ENCODE measurements at places on chromosomes 2 and 18. TPM values are rescaled to one million over a fixed set of nuclear protein-coding genes. Genes with fewer than 3 reads are reported as not detected.

- DNase-seq, result no peak
These were observed 1.1 kb downstream of the ZNF513 start for GRCh38 chr2:27379383-27379835.

DNA sequence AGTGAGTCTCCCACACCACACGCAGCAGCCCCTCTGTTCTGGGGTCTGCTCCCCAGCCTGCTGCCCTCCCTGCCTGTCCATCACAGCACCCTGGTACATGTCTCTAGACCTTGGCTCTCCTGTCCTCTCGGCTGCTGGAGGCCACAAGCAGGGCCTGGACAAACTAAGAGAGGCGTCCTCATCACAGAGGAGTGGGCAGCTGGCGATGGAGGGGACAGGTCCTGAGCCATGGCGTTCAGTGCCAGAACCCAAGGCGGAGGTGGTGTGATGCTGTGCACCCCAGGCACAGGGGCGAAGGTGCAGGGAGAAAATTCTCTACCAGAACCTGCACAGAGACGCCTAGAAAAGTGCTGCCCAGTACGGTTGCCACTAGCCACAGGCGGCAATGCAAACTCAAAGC, 47.4 kb downstream of the BIN1 start:
- DNase-seq, result no peak

GRCh38 chr2:190755772-190756415, 107.0 kb downstream of the NAB1 start:
- DNase-seq, result no peak

The TMEM163 gene
- 31.9 TPM for total RNA-seq

The CDK15 gene
- total RNA-seq, result 4.5 TPM

DNA sequence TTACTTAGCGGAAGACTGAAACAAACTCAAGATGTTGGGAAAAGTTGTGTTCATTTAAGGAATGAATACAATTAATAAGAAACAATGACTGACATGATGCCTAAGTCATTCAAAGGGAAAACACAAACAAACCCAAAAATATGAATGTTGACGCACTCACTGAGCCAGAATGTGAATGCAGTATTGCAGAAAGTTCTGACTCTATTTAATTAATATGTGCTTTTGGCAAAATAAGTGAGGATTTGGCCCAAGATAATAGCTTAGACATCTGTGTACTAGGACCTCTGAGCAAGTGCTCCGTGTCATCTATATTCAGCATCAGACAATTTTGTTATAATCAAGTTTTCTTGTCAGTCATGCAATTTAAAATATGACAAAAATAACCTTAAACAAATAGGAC, 1138.8 kb upstream of the NXPH2 start:
- DNase-seq, result no peak
